ENCODE measurements at places on chromosomes 16 and 17. TPM values are rescaled to one million over a fixed set of nuclear protein-coding genes. Genes with fewer than 3 reads are reported as not detected.
A peak's percentile ranks its signal among the peaks of the same experiment; 100 is the strongest.

- DNase-seq = no peak
These were observed 19.9 kb upstream of the TRAP1 start for GRCh38 chr16:3737181-3737580.

DNA sequence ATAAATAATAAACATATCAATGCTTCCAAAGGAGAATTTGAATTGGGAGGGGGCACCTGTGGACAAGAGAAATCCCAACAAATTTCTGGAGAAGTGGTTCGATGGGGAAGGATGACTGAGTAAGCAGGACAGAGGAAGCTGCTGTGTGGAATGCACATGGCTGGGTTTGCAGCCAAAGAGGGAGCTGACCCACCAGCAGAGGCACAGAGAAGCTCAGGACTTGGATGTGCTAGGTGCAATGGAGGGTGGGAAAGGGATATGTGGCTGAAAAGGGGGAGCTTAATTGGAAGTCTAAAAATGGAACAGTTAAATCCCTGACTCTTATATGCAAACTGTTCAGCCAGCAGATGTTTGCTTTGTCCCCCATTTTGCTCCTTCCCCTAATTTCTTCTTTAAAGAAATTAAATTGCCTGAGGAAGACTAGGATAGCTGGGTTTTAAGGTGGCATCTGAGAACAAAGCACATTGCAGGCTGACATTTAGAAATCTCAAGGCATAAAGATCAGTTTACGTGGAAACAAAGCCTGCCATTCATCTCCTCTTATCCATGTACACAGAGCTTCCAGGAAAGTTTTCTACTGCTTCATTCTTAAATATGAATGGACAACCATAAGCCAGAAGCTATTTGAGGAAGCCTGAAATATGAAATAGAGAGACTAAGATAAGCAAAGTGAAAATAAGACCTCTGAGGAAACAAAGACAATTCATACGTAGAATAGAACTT is 23.0 kb upstream of the TNS4 start:
- no peak for DNase-seq

DNA sequence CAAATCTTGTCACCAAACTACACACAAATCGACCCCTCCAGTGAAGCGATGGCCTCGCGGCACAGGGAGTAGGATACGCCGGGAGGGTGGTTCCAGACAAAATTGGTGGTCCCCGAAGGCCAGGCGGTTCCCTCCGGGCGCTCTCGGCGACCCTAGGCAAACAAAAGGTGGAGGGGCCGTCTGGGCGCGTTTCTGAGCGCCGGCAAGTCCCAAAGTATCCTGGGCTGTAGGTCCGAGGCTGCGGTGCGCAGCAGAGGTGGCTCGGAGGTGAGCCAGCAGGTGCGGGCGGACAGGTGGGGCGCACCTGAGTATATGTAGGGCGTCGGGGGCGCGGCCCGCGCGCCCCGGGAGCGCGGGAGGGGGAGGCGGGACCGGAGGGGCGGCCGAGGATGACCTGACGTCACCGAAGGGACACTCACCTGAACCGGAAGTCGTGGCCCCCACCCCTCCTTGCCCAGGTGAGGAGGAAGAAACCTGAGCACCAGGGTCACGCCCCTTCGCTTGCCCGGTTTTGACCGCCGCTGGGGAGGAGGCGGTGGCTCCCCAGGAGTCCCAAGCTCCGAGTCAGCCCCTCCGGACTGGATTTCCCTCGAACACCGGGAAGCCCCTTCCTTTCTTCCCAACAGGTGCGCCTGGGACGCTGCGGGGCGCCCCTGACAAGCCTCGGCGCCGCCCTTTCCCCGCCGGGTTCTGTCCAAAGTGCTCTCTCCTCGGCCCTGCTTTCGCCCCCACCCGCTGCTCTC is at the start of gene CLDN7:
Gene CLDN7 (minus strand): TSS at position 287 of the 743 bp plus-strand sequence. CDS start 435 bp downstream, outside the sequence.
- DNase-seq = no peak

- DNase-seq = no peak
These were observed 7.5 kb downstream of the ZNF469 start for GRCh38 chr16:88390265-88390664.

DNA sequence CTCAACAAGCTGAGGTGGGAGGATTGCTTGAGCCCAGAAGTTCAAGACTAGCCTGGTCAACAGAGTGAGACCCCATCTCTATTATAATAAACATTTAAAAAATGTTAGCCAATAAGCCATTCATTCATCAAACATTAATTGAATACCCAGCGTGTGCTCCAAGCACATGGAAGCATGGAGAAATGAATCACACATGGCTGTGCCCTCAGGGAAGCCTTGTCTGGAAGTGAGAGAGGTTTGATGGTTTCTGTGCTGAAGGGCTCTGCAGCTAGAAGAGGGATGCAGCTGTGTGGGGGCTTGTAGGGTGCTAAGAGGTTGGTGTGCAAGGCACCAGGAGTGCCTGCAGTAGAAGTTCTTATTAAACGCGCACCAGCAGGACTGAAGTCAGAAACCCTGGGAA is 11.2 kb downstream of the CYB5D2 start:
- DNase-seq = no peak

DNA sequence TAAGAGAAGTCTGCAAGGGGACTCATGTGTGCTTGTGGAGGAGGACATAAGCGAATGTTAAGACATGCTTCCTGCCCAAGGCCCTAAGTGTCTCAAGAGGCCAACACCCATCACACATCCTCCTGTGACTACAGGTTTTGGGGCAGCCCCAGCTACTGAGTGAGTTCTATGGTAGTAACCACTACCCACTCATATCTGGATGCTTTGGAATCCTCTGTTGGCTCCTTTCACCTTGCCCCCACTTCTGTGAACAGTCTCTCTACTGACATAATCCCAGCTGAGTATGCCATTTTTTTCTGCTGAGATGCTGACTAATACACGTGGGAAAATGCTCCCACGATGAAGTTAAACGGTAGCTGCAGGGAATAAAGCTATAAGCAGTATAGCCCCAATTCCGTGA is 153.5 kb downstream of the VPS53 start:
- DNase-seq = peak; percentile 51

- no peak for DNase-seq
These were observed 80.2 kb upstream of the TOB1 start for GRCh38 chr17:50946223-50946890.

GRCh38 chr17:57524839-57525568 is 220.1 kb downstream of the CCDC182 start:
- DNase-seq = no peak

DNA sequence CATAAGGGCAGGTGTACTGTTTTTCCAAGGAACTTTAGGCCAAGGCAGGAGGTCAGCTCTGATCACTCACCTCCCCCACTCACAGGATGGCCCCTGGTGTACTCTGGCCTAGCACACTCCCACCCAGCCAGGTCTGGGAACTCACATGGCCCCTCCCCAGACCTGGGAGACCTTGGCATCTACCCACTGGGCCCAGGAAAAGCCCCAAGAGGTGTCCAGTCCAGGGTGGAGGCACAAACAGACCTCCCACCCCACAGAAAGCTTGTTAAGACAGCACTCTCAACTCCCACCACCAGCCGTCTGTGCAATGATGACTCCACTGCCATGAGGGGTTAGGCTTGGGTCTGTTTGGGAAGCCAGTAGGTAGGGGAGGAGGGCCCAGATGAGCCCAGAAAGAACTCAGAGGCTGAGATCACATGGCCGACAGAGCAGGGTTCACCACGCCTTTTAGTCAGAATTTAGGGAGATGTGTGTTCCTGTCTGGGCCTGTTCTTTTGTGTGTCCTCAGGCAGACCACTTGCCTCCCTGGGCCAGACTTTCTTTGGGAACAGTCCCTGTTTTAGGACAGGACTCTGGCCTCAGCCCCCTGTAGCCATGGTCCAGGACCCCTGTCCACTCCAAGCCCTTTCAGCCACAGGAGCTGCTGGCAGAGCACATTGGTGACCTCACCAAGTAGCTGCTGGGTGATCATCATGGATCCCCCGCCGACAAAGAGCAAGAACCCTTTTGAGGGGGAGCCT is 12.1 kb upstream of the CBFB start:
- no peak for DNase-seq

Gene JMJD8
- 10.6 TPM for total RNA-seq

- DNase-seq = peak; percentile 55
These were observed 42.7 kb upstream of the SMPD3 start for GRCh38 chr16:68490829-68491575.

Gene PRM2
- not detected for total RNA-seq

Gene CACNG5
- not detected for total RNA-seq

- DNase-seq = no peak
These were observed 593 bp downstream of the CDIPT start for GRCh38 chr16:29862383-29862883.

- DNase-seq = no peak
These were observed 132.2 kb downstream of the FTO start for GRCh38 chr16:53836142-53836541.

DNA sequence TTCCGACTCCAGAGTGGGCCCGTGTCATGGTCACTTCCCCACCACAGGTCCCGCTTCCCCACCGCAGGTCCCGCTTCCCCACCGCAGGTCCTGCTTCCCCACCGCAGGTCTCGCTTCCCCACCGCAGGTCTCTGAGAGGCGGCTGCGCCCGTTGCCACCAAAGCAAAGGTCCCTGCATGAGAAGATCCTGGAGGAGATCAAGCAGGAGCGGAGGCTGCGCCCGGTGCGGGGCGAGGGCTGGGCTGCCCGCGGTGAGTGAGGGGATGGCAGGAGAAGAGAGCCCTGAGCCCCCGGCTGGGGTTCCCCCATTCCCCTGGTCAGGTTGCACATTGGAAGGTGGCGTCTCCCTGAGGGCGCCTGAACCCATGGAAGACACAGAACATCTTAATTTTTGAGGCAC is 17.4 kb upstream of the TCF25 start:
- no peak for DNase-seq

GRCh38 chr16:3909791-3910583 is 29.5 kb upstream of the CREBBP start:
- no peak for DNase-seq

DNA sequence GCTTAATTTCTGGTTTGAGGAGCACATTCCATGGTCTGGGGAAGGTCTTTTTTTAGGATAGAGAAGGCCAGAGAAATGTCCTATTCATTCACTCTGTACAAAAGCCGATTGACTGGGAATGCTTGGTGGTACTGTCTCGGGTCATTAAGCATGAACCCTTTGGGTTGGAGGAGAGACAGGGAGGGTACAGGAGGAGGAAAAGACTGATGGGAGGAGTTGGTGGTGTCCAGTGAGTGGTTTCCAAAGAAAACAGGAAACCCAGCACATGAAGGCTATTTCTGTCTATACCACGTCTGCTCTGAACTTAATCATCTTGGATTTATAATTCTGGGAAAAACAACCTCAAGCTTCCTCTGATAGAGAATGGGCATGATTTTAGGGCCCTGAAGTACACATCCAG is 111.9 kb downstream of the XYLT1 start:
- DNase-seq = no peak

DNA sequence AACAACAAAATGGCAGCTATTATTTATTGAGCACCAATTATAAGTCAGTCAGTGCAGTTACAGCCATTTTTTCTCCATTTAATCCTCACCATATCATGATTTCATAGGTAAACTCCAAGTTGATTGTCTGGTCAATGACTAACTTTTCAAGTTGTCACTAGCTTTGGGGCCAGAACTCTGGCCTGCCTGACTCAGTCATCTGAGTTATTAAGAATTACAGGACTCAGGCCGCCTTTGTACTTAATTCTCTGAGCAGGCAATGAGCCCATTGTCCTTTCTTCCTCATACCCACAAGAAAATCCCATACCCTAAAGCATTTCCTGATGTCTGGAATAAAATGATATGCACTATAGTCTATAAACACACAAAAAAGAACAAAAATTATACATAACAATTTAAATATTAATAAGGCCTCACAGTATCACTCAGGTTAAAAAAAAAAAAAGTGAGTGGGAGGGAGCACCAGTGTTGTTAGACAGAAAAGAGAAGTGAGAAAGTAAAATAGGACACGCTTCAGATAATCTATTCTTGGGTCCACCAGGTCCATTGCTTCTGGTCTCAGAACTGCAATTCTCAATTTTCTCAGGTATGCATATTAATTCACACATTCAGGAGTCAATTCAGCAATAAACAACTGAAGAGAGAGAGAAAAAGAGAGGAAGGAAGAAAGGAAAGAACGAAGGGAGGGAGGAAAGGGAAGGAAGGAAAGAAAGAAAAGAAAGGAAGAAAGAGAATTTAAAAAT is 70.2 kb downstream of the SPAG9 start:
- DNase-seq = no peak

GRCh38 chr16:28038409-28038808 is 25.1 kb downstream of the GSG1L start:
- no peak for DNase-seq

Gene KRTAP4-9
- total RNA-seq = 0.77 TPM

GRCh38 chr17:19309701-19310100 is 52.8 kb downstream of the B9D1 start:
- DNase-seq = no peak

DNA sequence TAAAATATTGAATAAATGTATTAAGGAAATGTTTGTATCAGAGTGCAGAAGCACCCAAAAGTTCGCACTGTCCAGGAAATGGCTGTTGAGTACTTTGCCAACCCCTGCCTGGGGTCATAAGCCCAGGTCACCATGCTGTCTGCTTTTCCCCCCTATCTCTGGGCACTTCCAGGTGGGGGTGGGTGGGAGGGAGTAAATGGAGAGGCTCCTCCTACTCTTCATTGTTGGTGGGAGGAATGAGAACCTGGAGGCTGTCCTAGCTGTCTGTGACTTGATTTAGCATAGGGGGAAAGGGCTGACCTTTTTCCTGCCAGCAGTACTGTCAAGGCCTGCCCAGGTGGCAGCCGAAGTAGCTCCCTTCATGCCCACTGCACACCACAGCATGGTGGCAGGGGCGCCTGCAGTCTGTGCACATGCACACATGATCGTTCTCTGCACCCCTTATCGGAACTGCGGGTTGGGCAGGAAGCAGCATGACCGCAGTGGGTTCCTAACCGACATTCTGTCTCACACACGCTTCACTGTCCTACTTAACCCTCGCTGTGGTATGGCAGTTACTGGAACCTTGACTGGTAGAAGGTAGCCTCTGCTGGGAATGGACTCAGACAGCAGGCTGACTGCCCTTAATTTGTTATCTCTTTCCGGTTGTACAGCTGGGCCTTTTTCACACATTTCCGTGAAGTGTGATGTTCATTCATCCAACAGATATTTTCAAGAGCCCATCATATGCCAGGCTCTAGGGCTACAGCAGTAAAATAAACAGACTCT is 41.5 kb downstream of the LDHD start:
- no peak for DNase-seq

Gene KRTAP9-9
- not detected for total RNA-seq

Gene SLC38A8
- total RNA-seq = not detected

Gene TMEM92
- not detected for total RNA-seq

Gene SRSF2
- 214 TPM for total RNA-seq

GRCh38 chr17:38465391-38466345 is 37.4 kb downstream of the ARHGAP23 start:
- peak; percentile 81 for DNase-seq

GRCh38 chr16:13153696-13154095 is 252.3 kb downstream of the SHISA9 start:
- DNase-seq = no peak

Data from HFFc6 (cell line).